Stimulated activated naive CD4-positive, alpha-beta T cell treated with Interleukin-2 at 50 U/mL for 16 hours (primary cell): ENCODE measurements at places on chromosomes 4 and X.

- no peak for DNase-seq
Measured at GRCh38 chrX:110442635-110443034, 84.0 kb downstream of the RTL9 start.

GRCh38 chr4:53189011-53189410 lies 176.8 kb downstream of the SCFD2 start:
- DNase-seq: no peak

DNA sequence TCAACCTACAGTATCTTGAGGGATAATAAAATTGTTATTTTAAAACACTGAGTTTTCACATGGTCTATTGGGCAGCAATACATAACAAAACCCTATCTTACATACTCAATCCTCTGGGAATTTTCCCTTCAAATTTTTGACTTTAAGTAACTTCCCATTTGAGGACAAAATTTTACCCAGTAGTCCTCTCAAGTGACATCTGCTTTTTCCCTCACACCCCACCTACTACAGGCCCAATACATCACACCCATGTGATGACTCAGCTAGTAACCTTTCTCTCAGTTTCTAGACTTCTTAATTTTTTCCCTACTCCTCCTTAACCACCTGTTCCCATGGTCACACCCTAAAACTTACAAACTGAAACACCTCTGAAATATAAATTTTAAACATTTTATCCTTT lies 12.2 kb upstream of the RAP1GDS1 start:
- DNase-seq: no peak

DNA sequence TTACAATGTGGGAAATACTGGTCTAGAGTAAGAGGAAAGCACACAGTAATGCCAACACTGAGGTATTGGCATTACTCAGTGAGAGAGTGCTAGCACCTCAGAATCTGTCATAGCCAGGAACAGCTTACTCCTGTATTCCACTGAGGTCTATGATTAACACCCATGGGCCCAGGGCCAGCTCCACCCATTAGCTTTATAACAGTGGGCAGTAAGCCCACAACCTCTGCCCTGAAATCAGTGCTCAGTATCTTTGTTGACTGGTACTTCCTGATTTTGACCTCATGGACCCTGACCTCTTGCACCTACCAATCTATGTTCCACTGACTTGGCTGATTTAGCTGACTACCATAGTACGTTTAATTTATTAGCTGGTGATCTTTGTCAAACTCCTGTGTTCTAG lies 56.1 kb downstream of the LANCL3 start:
- no peak for DNase-seq

DNA sequence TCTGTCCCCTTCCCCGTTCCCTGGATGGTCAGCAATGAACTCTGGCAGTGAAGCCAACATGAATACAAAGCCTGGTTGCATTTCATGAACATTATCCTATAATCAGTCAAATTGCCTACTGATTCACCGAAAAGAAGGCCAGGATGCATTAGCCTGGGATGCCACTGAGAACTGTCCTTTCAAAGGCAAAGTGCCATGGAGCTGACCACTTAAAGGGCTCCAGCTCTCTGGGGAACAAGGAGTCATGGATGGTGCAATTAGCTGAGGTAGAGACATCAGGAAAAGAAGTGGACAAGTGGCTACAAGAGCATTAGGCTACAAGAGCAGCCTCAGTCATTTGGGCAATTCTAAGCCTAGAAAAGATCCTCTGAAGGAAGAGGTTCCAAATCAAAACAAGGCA lies 69.0 kb downstream of the PARM1 start:
- no peak for DNase-seq

- DNase-seq: no peak
Measured at GRCh38 chr4:127410201-127410600, 222.6 kb upstream of the INTU start.

DNA sequence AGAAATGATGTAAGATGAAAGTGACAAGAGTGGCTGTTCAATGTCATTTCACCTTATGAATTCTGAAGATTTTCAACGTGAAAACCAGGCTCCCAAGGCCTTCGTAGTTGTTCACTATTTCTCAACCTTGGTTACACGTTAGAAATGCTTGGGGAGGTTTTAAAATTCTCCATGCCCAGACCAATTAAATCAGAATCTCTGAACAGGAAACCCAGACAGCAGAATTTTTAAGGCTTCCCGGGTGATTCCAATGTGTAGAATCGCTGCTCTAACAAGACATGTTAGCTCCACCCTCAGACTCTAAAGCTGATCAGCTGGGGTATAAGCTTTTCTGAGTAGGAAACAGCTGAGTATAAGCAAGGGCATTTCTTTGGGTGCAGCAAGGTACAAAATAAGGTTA lies 160.4 kb upstream of the TET2 start:
- DNase-seq: no peak

- DNase-seq: no peak
Measured at GRCh38 chrX:153226344-153227185, 47.5 kb downstream of the MAGEA1 start.

DNA sequence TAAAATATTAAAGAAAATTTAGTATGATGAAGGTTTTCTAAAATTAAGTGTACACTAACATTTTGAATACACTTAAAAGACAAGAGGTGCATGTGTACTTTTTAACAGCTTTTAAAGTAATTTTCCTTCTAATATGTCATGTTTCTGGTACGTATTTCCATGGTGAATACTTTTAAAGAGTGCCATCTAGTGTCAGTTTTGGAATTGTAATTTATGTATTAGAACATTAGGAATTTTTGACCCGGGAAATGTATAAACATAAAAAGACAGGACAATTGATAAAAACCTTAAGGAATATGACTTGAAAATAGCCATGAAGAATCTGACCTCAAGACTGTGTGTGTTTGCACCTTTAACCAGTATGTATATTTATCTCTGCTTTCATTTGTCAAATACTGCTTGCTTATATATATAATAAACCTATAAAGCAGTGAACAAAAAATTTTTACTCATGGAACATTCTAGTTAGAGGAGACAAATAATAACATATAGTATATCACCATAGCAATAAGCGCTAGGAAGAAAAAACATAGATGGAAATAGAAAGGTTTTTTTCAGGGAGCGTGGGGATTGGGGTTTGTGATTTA lies 7.2 kb downstream of the GSTCD start:
- no peak for DNase-seq

DNA sequence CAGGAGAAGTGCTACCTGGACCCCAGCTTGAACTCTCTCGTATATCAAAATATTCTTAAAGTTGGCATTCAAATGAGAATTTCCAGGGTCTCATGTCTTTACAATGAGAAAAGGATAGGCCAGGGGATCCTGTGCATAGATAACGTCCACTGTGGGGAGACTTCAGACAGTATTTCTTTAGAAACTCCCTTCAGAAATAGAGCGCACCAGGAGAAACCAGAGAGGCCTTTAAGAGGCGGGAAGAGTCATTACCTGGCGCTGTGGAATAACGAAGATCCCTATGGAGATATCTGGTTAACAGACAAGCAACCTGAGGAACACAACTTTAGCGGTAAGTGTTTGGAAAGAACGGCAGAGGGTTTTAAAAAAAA lies 600 bp downstream of the RADX start:
- DNase-seq: no peak
